ENCODE measurements at places on chromosomes 4 and X.

- DNase-seq = no peak
These were observed 199.3 kb upstream of the ADAMTS3 start for GRCh38 chr4:72768364-72768763.

DNA sequence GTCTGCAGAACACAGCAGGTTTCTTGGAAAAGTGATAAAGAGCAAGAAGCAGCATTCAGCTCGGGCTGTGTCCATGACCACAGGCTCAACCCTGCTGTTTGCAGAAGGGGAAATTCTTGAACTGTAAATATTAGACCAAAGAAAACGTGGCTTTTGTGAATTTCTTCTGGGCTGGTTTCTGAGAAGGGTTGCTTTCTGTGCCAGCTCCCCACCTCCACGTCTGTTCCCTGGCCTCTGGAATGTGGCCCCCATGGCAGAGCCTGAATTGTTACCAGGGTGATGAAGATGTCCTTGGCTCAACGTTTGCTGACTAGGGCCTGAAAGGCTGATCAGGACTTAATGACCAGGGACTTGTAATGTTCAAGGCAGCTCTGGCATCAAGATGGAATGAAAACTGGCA is 116.0 kb downstream of the CPEB2 start:
- no peak for DNase-seq

GRCh38 chrX:36986231-36986630 is 21.9 kb upstream of the FAM47C start:
- no peak for DNase-seq

GRCh38 chr4:145936997-145937901 is 1.4 kb downstream of the ZNF827 start:
- peak; percentile 62 for DNase-seq

GRCh38 chr4:26985873-26986272 is 125.2 kb downstream of the STIM2 start:
- DNase-seq = no peak

GRCh38 chr4:17124767-17125166 is 226.3 kb upstream of the LDB2 start:
- no peak for DNase-seq

DNA sequence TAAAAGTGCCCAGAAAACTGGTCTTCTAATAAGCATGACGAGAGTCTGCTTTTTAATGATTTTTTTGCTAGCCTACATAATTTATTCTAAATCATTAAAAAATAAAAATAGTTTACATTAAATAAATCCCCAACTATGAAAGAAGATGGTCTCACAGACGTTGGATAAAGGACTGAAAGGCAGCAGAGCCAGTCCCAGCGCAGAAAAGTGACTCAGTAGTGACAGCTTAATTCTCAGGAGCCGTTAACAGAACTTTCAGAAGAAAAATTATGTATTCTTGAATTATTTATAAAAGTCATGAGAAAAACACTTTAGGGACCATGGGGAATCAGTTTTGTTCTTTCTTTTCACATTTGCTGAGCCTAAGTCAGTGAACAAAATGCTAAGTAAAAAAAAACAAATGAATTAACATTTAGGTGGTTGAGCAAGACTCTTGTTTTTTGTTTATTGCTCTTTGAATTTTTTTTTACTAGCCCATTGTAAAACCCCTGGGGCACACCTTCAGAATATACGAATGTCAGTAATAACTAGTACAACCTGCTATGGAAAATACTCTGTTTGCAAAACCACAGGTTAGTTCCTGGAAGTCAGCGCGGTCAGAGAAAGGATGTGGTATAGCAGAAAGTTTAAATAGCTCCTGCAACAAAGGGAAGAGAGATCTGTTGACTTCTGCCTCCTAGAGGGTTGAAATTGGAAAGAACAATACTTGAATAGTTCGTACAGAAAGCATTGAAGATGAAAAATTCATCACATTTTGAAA is 50.4 kb upstream of the CCDC160 start:
- DNase-seq = no peak

DNA sequence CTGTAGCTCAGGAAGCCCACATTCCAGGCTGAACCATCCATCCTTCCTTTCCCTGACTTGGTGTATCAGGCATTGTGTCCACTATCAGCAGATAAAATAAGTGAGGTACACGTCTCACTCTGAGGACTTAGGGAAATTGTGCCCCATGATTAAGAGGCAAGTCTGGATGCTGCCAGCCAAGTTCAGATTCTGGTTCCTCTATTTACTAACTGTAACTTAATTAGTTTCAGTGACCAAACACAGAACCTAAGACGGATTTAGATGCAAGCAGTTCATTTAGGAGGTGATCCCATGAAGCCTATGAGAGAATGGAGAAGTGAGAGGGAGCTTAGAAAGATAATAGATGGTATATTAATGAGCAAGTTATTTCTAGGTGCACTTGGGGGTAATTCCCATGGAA is 56.6 kb upstream of the PACRGL start:
- no peak for DNase-seq

GRCh38 chr4:139728840-139729239 is 63.2 kb downstream of the MGST2 start:
- DNase-seq = no peak

GRCh38 chr4:7988437-7988836 is 48.8 kb upstream of the AFAP1 start:
- DNase-seq = peak; percentile 79

- DNase-seq = no peak
These were observed 11.6 kb downstream of the PDZD4 start for GRCh38 chrX:153818571-153819383.

DNA sequence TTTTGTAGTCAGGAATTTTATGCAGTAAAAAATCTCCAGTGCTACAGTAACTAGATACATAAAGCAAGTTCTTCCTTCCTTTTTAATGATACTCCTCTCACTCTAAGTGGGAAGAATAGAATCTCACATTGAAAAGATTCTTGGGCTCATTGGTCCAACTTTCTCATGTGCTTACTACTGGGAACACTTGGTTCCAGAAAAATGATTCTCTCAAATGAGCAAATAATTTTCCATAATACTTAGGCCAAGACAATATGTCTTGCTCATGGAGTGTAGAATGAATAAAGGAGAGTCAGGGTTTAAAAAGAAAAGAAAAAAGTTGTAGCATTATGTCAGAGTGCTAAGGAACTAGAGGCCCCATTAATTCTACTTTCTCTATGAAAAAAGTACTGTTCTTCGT is 197.8 kb downstream of the RASL11B start:
- no peak for DNase-seq

DNA sequence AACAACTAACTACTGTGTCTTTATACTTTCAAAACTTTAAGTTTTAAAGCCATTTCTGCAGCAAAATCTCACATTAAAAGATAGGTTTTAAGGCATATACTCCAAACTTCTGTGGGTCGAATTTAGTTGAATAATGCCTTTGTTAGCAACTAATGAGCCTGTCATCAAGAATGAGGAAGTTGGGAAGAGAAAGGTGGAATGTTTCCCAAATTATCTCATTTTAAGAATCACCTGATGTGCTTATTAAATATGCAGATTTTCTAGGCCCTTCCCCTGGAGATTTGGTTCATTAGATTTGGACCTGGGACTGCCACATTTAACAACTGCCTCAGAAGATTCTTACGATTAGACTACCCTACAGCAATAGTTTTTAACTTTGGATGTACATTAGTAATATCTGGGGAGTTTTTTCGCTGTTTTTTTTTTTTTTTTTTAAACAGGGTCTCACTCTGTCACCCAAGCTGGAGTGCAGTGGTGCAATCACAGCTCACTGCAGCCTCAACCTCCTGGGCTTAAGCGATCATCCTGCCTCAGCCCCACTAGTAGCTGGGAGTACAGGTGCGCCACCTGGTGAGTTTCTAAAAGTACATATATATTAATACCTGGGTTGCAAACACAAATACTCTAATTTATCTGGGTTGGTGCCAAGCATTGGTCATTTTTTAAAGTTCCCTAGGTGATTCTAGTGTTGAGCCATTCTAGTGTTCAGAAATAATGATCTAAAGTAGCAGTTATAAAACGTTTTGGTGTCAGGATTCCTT is 16.1 kb upstream of the TASL start:
- no peak for DNase-seq

GRCh38 chrX:47358387-47359065 is 11.9 kb upstream of the ZNF157 start:
- DNase-seq = no peak

DNA sequence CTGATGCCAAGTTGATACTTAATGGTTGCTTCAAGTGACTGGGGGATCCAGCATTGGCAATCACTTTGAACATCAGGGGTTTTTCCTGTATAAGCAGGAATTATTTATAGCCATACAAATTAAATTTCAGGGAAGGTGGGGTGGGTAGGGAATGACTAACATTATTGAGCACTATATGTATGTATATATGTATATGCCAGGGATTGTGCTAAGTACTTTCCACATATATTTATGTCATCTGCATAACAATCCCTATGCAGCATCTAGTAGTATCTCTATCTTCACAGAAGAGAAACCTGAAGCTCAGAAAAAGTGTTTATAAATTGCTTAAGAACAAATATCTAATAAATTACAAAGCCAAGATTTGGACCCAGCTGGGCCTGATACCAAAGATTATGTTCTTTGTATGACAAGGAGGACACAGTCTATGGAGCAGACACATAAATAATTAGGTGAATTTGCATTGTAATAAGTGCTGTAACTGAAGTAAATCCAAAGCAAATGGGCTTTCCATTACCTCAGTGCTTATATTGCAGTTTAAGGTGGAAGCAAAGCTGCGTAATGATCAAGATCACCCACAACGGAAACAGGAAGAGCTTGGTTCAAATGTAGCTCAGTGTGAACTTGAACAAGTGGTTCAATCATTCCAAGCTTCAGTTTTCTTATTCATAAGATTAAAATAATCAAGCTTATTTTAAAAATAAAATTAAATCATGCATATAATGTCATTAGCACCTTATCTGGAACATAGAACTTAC is 18.9 kb upstream of the RASGEF1B start:
- DNase-seq = no peak

DNA sequence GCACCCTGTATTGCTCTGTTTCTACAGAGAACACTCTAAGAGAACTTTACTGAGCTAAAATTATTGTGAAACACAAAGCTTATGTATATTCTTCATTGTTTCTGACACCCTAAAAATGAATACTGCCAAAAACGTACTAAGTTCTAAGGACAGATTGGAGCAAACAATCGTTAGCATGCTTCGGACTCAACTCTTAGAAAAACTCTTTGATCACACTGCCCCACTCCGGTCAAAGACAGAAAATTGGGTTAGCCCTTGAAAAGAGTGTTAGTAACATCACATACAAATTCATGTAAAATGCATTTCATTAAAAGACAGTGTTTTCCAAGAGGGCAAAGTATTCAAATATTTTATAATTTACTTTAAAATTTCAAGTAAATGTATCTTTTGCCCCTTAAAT is 177.4 kb downstream of the DCHS2 start:
- peak; percentile 15 for DNase-seq

- no peak for DNase-seq
These were observed 38.7 kb downstream of the AASDH start for GRCh38 chr4:56348576-56348975.

GRCh38 chr4:56680266-56680665 is 830 bp downstream of the HOPX start:
- DNase-seq = no peak

DNA sequence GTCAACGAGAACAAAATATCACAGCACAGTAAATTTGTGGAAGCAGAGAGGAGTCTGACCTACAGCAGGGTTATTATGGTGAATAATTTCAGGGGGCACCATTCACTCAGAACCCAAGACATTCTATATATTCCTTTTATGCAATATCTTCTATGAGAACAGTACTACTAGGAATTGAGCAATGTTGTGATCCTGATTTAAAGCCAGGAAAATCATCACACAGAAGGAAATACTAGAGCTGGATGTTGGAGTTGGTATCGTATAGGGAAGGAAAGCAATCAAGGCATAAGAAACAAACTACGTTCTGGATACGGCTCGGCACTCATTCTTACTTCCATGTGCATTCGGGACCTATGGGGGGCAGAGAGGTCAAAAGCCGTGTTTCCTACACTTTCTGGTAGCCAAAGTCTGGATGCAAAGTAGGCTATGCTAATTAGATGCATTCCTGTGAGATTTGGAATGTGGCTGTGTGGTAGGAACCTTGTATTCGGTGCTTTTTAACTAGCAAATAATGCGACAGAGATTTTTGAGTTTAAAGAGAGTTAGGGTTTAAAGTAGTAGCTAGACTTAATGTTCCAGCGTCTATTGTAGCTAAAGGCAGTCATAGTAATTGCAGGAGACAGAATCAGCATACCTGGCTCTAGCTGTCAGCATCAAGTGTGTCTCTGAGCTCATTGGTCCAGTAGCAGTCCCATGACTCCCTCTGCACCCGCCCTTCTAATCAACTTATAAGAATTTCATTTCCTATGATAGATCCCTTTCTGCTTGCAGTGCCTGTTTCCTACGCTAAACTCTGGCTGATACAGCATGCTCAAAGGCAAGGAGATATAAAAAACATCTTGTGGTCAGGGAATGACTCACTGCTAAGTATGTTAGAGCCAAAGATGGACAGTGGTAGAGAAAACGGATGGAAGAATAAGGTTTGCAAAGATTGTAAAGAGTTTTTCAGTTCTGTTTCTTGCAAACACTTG is 43.3 kb upstream of the PDGFC start:
- DNase-seq = peak; percentile 92

DNA sequence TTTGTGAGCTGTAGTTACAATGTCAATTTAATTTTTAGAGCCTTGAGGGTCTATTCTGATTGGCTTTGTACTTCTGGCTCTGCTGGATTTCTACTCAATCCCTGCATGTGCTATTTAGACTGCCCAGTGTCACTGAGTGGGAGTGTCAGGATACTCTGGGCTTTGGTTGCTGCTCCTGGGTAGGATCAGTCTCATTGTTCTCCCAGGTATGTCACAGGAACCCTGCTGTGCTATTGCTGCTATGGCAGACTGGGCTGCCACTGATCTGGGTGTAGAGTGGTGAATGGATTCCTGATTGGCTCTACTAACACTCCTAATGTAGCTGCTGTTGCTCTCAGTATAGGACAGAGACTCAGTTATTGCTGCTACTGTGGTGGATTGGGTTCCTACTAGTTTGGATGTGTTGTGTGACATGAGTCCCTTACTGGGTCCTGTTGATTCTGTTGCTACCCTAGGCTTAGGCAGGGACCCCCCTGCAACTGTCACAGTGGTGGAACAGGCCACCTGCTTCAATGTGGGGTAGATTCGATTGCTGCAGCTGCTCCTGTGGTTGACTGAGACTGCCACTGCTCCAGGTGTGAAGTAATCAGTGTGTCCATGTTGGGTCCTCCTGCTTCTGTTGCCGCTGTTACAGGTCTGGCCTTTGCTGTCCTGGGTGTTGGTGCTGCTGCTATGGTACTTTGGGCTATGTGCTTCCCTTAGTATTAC is 707.8 kb upstream of the AMOT start:
- DNase-seq = no peak

DNA sequence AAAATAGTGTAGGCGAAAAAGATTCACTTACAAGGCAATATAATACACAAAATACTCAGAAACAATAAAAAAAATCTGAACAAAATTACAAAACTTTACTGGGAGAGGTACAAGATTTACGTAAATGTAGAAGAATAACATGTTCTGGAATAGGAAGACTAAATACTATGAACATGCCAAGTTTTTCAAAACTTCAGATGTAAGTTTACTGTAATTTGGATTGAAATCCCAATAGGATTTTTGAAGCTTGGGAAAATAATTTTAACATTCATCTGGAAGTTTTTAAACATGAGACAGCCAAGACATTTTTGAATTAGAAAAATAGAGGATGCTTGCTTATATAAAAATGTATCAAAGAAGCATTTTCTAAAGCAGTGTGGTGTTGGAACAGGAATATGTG is 30.5 kb upstream of the CT83 start:
- no peak for DNase-seq
